GM12891 (cell line): ENCODE measurements at places on chromosomes 4 and X.

GRCh38 chrX:78653118-78653822, 5.9 kb downstream of the RTL3 start:
- DNase-seq, result no peak

- DNase-seq, result no peak
These were observed 47.8 kb upstream of the CRMP1 start for GRCh38 chr4:5940470-5941203.

- DNase-seq, result no peak
These were observed 110.2 kb upstream of the MYOZ2 start for GRCh38 chr4:119025420-119025819.

- no peak for DNase-seq
These were observed 793 bp upstream of the DCUN1D4 start for GRCh38 chr4:51842167-51842553.

GRCh38 chr4:71870456-71870855, 86.6 kb upstream of the GC start:
- no peak for DNase-seq

DNA sequence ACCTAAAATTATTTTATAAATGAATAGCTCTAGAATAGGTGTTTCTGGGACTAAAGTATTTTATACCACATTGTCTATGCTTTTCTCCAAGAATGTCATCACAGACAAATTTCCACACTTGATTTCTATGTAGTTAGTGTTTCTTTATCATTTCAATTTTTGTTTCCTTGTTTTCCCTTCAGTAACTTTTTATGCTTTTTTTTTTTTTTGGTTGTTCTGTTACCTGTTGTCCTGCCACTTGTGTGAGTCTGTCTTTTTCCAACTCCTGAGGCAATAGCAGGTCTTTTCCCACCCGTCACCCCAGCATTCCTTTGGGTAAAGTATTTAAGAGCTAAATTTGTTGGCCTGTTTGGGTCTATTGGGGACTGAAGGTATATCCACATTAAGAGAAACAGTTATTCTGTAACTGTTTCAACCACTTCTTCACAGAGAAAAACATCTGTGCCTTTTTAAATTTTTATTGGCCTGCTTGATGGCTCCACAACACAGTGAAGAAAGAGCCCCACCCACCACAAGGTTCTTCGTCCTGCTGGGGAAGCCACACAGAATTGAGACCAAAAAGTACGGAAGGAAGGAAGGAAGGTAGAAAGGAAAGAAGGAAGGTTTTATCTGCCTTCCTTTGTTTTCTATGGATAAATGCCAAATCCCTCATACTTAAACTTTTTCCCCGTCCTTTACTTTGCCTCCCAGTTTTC, 17.7 kb upstream of the GPC3 start:
- DNase-seq, result no peak

- DNase-seq, result no peak
These were observed 402 bp upstream of the UPRT start for GRCh38 chrX:75273483-75273882.

DNA sequence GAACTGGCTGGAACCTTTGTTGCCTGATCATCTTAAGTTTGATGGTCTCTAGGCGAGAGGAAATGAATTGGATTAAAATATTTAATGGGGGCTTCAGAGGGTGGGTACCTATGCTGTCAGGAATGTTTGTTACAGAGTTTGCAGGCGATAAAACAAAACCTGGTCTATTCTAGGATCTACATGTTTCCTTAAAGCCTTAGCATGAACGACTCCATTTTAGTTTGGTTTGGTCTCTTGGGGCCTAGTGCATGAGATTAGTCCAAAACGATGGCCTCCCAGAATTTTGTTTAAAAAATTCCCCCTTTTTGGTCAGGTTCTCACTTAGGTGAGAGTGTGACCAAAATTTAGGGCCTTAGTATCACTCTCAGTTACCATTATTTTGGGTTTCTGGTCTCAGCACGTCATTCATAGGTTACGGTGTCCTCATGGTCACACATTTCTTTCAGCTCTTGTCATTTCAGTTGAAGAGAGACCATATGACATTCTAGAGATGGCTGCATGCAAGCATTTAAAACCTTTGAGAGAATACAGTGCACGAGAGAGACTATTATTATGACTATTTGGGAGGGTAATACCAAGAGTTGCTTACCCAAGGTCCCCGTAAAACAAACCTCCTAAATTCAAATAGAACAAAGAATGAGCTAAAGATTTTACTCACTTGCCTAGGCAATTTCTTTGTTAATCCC, 13.8 kb downstream of the MOB1B start:
- no peak for DNase-seq

- no peak for DNase-seq
These were observed 23.3 kb upstream of the CHRNA9 start for GRCh38 chr4:40311811-40312346.

- no peak for DNase-seq
These were observed 295.6 kb downstream of the SH2D1A start for GRCh38 chrX:124641737-124642491.
